ENCODE measurements at places on chromosomes 12 and 14.

GRCh38 chr14:92698393-92698792, 50.0 kb downstream of the LGMN start:
- no peak for DNase-seq

GRCh38 chr14:85824526-85824925, 294.6 kb downstream of the FLRT2 start:
- no peak for DNase-seq

DNA sequence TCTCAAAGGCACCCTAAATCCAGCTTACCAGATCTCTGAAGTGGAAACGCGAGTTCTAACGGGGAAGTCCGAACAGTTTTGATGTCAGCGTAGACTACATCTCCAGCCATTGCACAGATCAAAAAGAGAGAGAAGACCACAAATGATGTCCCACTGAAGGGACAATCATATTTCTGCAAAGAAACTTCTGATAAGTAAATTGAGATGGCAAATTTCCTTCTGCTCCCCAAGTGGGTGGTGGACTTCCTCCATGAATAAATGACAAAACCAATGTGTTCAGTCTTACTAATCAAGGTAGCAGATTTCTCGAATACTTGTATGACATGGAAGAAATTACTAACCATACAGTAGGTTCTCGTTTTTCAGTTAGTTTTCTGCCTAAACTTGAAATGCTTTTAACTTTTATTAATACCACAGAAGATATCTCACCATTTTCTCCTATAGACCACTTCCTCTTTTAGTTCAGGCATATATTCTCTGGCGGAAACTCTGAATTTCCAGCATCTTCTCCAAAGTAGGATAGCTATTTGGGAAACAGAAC, at the start of gene CLECL1:
Gene CLECL1, minus strand, starts transcription at position 177 of the 541 bp plus-strand sequence.
- no peak for DNase-seq

DNA sequence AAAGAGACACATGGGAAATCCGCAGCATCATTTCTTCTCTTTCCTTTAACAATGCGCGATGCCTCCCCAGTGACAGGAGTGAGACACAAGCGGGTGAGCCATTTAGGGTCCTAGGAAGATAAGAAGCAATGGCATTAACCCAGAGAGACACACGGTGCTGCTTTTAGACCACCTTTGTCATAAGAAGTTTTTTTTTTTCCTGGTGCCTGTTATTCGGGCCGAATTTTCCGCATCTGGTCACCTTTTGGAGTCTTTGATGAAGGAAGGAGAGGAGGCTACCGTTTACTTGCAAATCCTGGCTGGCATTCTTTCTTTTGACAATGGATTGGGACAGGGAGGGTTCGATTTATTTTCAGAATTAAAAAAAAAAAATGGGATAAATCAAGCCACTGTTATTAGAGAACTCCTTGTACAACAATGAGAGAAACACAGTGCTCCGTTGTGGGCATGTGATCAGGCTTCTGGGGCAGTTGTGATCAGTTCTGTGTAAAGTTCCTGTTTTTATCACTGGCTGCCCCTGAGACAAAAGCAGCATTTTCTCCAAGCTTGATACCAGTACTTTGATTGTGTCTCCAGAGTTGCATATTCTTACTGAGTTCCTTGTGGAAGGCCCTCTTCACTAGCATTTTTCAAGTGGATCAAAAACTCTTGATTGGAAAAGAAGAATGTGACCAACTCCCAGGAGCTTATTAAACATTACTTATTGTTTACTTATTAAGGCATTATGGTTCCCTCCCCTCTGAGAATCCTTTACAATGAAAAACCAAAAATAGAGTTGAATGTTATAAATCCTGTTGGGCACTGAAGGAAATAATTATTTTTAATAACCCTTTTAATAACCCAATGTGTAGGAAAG, 1.1 kb downstream of the DIP2B start:
- DNase-seq = no peak

DNA sequence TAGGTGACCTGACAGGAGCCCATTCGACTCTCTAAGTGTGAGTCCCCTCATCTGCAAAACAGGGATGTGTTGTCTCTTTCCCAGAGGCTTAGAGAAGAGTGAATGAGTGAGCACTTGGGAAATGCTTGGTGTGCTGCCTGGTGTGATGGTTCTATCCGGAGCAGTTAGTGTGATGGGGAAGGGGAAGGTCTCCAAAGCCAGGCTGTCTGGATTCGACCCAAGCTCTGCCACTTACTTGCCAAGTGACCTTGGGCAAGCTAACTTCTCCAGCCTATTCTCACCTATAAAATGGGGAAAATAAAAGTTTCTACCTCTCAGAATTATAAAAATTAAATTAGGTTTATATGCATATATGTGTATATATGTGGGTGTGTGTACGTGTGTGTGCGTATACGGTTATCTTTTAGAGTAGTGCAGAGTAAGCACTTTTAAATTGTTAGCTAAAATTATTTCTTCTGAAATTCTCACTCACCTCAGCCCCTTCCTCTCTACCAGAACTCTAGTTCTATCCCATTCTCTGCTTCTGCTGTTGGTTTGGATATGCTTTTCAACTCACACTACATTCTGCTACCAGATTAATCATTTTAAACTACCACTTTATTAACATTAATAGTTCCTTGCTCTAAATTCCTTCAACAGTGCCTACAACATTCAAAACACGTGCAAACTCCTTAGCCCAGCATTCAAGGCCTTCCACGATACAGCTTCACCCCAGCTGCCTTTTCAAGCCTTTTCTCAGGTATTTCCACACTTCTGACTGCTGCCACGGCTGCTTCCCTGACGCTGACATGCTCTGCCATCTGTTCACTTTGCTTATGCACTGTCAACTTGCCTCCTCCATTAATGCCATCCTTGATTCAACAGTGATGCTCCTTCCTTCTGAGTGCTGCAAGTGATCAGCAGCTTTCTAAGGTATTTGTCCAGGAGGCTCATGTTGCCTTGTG, 55.3 kb downstream of the DICER1 start:
- DNase-seq = no peak

DNA sequence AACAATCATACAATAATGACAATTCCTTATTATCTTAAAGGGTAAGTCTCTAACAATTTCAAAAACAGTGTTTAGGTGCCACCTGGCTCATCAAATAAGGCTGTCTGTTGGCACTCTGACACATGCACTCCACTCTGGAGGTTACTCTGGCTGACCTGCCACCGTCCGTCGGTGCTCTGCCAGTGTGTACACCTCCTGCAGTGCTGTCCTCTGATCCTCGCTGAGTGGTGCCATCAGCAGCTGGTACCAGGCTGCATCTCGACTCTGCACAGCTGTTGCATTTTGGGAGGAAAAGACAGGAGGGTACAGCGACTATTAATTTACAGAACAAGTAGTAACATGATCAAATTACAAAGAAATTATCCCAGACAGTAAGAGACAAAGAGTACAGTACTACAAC, 63.9 kb downstream of the IPO8 start:
- no peak for DNase-seq

DNA sequence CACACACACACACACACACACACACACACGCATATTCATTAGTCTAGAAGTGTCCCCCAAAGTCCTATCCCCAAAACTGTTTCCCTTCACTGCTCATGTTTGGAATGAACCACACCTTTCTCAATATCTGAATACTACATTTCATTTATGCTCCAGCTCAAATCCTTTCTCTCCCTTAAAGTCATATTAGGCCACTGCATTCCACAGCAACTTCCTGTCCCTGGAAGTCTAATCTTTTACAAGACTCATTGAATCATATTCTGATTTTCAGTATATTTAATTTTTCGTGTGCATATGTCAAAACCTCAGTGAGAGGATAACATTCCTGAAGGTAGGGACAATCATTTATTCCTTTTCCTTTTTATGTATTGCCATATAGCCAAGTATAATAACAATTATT, 155.6 kb upstream of the LMNTD1 start:
- no peak for DNase-seq

DNA sequence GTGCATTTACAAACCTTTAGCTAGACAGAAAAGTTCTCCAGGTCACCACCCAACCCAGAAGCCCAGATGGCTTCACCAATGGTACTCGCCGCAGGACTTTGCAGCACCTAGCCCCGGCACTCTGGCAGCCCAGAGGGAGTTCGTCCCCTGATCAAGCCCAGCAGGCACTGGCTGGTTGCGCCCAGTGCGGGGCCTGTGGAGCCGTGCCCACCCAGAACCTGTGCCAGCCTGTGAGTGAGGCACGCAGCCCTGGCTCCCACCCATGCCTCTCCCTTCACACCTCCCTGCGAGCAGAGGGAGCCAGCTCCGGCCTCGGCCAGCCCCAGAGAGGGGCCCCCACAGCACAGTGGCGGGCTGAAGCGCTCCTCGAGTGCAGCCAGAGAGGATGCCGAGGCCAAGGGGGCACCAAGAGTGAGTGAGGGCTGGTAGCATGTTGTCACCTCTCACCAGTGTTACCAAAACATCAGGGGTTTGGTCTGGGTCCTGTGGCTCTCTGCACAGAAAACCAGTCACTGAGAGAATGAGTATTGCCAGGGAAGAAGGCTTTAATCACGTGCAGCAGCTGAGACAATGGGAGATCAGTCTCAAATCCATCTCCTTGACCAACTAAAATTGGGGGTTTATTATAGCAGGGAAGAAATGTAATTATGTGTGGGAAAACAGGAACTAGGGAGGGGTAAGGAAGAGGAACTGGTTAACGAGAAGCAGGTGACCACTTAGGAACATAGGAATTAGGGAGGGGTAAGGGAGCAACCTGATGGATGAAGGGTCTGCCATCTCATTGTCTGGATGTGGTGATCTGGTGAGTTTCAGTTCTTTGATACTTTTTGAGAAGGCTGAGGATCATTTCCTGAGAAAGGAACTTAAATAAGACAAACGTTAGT, 151.3 kb downstream of the NUBPL start:
- DNase-seq = no peak

DNA sequence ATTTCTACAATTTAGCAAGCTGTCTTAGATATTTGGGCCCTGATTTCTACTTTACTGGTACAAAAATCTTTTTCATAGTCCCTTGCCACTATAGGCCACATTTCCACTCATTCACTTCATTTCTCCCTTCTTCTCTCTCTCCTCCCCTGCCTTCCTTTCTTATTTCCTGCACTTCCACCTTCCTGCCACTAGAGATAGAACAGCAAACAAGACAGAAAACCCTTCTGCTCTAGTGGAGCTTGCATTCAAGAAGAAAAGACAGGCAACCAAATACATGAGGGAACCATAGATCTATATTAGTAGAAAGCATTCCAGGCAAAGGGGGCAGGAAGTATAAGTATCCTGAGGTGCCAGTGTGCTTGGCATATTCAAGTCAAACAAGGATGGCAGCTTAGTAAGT, 623.5 kb downstream of the FLRT2 start:
- no peak for DNase-seq

DNA sequence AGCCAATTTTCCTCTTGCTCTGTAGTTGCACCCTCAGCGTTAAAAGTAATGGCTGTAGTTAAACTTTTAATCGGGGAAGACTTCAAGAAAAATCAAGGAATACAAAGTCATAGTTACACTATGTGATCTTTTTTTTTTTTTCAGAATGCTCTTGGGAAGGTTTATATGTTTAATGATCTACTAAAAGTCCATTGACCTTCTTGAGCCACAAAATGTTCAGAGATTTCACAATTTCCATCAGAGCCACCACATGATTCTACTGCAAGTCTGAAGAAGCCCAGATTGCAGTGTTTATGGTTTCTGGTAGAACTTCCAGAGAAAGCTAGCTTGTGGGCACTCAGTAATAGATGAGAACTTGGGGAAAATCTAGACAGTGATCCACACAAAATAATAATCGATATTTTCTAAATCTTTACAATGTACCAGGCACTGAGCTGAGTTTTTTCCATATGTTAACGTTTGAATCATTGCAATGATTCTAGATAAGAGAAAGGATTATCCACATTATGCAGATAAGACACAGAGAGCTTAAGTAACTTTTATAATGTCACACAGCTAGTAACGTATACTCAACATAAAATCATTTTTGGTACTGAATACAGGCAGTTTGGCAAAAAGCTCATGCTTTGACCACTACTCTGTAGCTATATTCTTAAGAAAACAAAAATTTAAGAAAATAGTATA, 38.3 kb downstream of the GYS2 start:
- DNase-seq = peak; percentile 56

- no peak for DNase-seq
These were observed 105.9 kb downstream of the PLXNC1 start for GRCh38 chr12:94254270-94254669.

DNA sequence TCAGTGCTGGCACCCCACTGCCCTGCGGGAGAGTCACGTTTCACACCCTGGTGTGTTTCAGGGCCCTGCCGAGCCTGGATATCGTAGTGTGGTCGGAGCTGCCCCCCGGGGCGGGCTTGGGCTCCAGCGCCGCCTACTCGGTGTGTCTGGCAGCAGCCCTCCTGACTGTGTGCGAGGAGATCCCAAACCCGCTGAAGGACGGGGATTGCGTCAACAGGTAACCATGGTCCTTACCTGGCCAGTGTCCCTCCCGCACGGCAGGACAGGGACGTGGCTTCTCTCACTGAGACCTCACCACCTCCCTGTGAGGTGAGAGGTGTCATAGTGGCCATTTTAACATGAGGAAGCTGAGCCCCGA, 7.7 kb downstream of the MVK start:
- DNase-seq = no peak

DNA sequence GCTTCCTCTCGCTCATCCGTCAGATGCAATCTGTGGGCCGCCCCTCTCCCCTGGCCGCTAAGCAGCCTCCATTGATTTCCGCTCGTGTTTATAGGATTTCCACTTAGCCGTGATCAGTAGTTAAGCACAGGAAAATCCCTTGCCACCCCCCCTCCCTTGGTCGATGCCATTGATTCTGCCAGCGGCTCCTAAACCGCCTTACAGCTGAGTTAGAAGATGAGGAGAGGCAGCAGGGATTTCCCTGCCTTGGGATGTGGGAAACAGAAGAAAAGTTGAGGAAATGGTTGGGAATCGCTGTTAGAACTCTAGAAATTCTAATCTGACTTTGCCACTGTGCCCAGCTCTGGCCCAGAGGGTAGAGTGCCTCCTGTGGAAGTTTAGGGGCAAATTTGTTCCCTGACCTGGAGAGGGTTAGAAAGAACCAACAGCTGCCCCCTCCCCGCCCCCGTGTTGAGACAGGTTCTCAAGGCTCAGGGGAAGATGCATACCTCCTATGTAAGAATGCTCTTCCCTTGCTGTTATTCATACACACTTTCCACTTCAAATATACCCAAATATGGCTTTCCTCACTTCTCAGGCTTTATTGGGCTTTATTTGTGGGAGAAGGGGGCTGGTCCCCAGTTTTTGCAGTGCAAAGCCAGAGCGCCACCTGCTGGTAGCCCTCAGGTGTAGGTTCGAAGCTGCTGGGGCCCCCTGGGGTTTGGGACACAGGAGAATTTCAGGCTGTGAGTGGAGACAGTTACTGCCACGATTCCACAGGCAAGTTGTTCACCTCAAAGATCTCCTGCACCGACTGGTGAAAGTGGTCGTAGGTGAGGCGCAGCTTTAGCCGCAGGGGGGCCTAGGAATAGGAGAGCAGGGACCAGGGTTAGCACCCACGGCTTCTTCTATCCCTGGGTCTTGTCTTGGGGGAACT, 3.2 kb downstream of the THTPA start:
- DNase-seq = no peak

DNA sequence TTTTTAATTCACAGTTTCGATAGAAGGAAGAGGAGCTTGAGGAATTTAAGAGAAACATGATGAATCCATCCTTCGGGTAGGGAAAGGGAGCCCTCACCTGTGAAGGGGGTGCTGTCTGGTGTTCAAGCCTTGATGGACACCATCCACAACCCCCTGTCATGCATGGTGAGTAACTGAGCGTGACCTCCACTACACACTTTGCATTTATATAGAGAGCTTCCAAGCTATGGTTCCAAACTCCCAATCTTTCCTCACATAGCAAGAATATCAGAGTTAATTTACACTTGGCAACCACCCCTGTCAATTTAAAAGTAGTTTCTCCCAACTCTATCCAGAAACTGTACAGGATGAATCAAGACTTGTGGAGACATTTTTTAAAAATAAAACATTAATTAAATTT, 13.1 kb upstream of the NID2 start:
- no peak for DNase-seq
